Stimulated activated CD4-positive, alpha-beta T cell treated with anti-CD3 and anti-CD28 coated beads, Interleukin-15, amount 100 ng/mL, for 48 hours (primary cell): ENCODE measurements at places on chromosomes 6 and 20.

- DNase-seq, result no peak
These were observed 659.9 kb downstream of the EPM2A start for GRCh38 chr6:145075425-145075824.

GRCh38 chr6:34974249-34974642 is 85.2 kb downstream of the ANKS1A start:
- no peak for DNase-seq

GRCh38 chr6:14278006-14278405 is 160.4 kb downstream of the CD83 start:
- no peak for DNase-seq

DNA sequence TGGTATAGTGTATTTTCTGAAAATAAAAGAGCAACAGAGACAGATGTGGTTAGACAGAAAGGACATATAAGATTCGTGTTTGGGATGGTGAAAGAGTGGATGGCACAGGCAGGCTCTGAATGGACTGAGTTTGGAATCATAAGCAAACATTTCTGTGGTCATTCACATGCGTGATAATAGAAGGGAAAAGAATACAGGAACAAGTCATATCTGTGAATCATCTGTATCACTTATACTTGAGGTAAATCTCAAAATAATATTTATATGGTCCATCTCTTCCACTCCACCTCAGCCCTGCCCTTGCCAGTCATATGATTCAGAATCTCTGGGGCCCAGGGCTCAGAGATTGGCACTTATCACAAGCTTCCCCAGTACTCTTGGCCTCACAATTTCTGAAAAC is 535.1 kb downstream of the BCKDHB start:
- no peak for DNase-seq

DNA sequence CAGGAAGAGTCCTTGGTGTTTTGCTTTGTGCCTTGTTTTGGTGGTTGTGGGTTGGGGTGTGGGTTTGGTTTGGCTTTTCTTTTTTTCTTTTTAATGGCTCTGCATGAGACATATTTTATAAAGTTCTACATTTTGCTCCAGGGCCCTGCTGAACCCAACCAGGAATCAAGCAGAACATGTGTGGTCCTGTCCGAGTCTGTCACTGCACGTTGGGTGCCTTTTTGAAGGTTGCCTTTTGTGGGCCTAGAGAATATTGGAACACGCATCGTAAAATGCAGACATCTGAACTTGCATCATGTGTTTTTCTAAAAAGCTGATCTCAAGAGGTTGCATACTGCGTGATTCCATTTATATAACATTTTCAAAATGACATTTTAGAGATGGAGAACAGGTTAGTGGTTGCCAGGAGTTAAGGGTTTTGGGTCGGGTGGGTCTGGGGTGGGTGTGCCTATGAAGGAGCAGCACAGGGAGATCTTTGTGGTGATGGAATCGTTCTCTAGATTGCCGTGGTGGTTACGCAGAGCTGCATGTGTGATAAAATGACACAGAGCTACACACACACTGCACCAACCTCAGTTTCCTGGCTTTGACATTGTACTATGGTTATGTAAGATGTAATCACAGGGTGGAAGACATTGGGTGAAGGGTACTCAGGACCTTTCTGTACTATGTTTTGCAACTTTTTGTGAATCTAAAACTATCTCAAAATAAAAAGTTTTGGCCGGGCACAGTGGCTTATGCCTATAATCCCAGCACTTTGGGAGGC is 80.2 kb downstream of the EYA2 start:
- DNase-seq, result no peak

GRCh38 chr6:150048099-150048498 is 20.8 kb downstream of the ULBP3 start:
- DNase-seq, result no peak

- no peak for DNase-seq
These were observed 61.4 kb downstream of the PDSS2 start for GRCh38 chr6:107398001-107398400.

GRCh38 chr6:136089876-136090275 is 160.2 kb downstream of the MTFR2 start:
- no peak for DNase-seq

DNA sequence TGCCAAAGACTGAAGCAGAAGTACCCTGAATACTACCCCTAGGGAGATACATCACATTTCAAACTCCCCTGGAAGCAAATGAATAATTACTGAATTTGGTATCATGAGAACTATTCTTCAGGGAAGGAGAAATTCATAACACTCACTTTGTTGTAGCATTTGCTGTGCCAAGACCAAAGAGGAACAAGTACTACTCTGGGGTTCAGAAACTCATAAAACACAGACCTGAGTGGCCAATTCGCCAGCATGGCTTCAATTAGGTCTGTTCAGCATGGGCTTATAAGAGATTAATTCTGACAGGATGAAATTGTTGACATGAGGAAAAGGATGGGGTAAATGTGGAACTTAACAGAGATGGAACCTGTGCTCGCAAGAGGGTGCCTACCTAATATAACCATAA is 6.5 kb downstream of the ELOVL5 start:
- no peak for DNase-seq

DNA sequence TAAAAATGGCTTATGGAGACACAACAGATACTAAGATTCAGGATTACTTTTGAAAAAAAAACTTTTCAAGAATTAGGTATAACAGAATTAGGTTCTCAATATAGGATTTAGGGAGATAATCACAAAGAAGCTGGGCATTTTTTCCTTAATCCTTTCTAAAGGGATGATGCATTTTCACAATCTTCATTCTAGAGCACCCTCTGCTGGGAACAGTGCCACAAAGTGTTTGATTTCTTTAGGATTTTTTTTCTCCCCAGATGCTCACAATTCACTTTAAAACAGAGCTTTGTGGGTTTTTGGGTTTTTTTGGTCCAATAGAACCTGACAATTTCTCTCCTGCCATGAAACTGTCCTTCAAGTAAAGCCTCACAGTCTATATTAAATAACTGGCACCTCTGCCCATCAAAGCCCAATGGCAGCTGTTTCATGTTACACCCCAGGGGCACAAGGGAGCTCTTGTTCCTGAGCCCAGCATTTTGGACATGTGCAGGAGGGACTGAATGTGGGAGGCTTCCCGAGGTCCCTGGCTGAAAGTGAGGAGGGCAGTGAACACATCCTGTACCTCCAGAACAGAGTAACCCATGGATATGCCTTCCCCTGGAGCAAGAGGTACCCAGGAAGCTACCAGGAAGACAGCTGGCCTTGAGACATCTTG is 39.7 kb downstream of the PREP start:
- DNase-seq, result no peak
